GM23338 (cell line): ENCODE measurements at places on chromosomes 3 and 15.

DNA sequence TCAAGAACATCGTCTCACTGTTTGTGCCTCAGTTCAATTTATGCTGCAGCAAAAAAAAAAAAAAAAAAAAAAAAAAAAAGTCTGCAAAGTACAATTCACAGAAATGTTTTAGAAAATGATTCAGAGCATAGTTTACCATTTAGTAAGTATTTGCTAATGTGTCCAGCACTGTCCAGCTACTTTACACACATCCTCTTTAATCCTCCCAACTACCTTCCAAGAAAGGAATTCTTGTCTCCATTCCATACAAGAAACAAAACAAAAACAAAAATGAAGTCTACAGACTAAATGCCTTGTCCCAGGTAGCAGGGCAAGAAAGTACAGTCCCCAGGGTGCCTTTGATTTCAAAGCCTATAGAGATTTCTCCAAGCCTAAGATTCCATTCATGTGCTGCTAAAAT is 38.9 kb upstream of the SNTN start:
- DNase-seq = no peak

DNA sequence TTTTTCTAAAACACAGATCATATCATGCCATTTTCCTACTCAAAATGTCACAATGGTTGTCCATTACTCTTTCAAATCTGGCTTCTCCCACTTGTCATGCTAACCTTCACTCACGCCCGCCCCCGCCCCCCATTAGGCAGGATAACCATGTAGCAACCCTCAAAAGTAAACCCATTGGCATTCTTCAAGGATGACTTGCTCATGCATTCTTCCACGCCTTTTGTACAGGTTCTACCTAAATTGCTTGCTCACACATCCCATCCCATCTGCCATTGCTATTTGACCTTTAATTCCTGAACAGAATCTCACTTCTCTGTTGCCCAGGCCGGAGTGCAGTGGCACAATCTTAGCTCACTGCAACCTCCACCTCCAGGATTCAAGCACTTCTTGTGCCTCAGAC is 389.3 kb downstream of the MCTP2 start:
- DNase-seq = no peak

DNA sequence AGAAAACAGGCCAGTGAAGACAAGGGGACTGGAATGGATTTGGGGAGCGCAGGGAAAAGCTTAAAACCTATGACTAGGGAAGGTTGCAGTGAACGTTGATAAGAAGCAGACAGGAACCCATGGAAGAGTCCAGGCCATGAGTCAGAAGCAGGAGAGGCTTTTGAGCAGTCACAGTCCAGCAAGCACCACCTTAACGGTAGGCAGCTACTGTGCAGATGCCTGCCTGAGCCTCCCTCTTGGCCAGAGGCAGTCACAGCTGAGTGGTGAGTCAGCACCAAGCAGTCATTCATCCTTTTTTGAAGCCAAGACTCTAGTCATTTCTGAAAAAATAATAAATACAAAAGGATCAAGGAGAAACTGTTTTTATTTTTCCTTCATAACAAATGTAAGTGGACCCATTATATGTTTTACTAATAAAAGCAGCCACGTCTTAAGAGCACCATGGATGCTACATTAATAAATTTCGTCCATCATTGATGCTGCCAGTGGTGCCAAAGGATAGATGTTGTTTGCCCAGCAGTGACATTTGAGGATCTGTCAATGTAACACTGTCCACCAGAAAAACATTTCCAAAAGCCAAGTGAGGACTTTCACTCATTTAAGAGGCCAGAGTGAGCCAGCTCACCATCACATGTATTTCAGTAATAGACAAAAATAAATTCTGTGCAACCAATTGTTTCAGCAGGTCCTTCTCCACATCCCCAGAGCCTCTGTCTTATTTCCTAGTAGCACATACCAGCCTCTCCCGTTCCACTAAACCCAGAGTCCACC is 42.1 kb upstream of the ACTC1 start:
- DNase-seq = no peak

DNA sequence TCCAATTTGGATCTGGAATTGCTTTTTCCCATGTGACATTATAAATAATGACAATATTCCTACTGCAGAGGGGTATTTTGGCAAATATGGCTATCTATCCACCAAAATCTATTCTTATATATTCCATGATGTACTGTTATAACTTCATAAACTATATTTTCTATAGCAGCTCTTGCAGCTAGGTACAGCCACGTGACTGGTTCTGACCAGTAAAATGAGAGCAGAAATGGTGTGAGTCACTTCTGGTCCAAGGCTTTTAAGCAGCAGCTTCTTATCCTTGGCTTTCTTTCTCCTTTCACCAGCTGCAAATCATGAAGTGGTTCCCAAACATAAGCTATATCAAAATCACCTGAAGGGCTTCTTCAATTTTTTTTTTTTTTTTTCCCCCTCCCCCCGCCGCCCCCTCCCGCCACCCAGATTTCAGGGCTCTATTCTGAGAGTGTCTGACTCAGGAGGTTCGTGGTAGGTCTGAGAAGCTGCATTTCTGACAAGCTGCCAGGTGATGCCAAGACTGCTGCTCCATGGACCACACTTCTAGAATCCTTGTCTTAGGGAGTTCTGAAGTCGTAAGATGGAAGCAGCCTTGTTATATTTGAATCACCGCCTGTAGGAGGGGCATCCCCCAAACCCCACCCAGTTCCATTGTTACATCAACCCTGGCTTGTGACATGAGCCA is 357.5 kb downstream of the CHST2 start:
- peak; percentile 15 for DNase-seq

GRCh38 chr15:66786222-66786621 is 84.2 kb downstream of the SMAD6 start:
- DNase-seq = no peak

DNA sequence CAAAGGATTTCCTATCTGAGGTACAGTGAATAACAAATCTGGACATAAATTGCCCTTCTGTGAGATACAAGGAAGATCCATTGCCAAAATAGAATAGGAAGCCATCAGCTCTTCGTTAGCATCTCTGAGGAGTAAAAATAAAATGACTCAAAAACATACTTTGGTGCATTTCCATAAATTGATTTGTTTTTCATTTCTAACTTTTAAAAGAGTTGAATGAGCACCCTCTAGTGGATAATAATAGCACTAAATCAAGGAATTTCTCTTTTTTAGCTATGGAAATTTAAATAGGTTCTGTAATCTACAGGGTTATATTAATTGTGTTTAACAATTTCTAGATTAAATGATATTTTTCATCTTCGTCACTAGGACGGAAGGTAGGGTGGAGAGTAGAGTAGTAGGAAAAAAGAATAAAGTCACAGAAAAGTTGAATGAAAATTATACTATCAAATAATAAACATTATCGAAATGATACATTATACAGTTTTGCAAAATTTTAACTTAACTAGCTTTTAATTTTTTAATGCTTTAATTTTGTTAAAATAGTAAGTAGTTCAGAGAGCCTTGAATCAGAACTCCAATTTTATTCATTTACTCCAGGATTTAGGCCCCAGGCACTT is 6.4 kb downstream of the NSUN3 start:
- DNase-seq = peak; percentile 42

GRCh38 chr3:177361081-177361938 is 164.0 kb upstream of the TBL1XR1 start:
- DNase-seq = no peak

GRCh38 chr3:55467099-55467498 is 20.0 kb downstream of the WNT5A start:
- DNase-seq = no peak

DNA sequence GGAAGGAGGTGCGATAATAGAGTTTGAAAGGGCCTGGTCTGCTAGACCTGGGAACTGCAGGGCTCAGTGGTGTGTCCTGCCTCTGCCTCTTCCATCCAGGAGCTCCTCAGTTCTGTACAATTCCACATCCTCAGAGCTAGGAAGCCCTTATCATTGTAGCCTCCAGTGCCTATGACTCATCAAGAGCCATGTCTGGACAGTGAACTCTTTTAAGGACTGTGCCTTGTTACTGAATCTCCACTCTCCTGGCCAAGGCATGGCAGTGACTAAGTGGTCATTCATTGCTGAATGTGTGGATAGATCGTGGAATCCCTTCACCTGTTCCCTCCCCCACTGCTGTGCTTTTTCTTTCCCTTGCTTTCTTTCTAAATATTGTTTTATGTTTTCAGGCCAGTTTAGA is 2.9 kb downstream of the TIMP4 start:
- DNase-seq = no peak

DNA sequence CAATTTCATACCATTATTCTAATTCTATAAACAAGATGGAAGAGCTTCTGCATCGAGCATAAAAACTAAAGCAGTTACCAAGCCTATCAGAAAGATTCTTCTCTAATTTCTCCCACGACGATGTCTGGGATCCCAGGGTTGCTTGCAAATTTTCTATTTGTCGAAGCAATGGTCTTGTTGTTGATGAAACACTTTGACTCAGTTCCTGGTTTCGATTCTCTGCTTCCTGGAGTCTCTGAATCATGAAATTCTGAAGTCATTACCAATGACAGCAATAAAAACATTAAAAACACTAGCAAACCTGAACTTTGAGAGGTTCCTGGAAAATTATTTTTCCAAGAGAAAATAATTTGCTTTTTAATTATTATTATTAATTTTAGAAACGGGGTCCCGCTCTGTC is 18.7 kb downstream of the TMF1 start:
- no peak for DNase-seq

DNA sequence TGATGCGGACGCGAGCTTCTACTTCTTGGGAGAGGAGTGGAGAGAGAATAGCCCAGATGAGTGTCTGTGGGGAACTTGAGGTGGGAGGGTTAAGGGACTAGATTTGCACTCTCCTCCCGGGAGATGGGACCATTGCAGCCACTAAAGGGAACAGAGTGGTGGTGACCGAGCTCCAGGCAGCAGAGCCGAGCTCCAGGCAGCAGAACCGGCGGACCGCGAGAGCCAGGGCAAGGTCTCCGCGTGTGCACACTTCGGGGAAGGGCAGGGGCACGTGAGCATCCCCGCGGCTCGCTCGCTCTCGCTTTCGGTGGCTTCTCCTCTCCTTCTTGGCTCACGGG is 1.1 kb downstream of the IGDCC3 start:
- peak; percentile 63 for DNase-seq

DNA sequence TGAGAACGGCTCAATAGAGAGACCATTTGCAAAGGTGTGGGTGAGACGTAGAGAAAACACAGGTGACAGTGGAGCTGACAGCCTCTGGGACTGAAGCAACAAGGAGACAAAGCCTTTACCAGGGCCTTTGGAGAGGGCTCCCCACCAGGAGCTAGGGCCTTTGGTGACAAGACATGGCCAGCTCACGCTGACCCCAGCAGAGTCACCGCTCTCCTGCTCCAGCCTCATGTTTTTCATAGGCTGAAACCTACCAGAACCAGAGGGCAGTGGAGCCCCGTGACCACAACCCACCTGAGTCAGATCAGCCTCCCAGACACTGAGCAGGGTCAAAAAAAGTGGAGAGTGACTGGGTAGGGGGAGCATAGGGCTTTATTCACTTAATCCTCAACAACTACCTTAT is 214.7 kb downstream of the SHQ1 start:
- DNase-seq = no peak

- DNase-seq = peak; percentile 81
Measured at GRCh38 chr3:29693863-29694262, 413.0 kb downstream of the RBMS3 start.

- no peak for DNase-seq
Measured at GRCh38 chr15:69798481-69799250, 299.1 kb downstream of the TLE3 start.

GRCh38 chr15:39407116-39407515 is 173.8 kb upstream of the THBS1 start:
- no peak for DNase-seq

GRCh38 chr15:92624401-92624991 is 31.1 kb downstream of the FAM174B start:
- no peak for DNase-seq

- peak; percentile 82 for DNase-seq
Measured at GRCh38 chr15:82040862-82041261, 5.0 kb downstream of the MEX3B start.

GRCh38 chr3:123781571-123782275 is 102.4 kb downstream of the MYLK start:
- DNase-seq = no peak

DNA sequence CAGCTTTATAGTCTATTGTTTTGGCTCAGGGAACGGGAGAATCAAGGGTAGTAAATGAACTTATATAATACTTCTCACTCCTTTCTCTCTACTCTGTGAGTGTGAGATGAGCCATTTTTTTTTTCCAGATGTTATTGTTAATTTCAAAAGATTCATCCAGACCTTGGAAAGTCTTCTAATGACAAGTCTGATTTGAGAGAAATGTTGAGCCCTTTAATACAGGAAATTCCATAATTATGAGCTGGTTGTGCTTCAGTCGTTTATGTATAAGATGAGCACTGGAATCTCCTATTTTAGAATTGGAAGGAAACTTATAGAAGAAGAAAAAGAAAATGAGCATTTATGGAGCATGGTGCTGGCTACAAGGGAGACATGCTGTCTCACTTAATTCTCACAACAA is 92.0 kb downstream of the FBN1 start:
- no peak for DNase-seq

DNA sequence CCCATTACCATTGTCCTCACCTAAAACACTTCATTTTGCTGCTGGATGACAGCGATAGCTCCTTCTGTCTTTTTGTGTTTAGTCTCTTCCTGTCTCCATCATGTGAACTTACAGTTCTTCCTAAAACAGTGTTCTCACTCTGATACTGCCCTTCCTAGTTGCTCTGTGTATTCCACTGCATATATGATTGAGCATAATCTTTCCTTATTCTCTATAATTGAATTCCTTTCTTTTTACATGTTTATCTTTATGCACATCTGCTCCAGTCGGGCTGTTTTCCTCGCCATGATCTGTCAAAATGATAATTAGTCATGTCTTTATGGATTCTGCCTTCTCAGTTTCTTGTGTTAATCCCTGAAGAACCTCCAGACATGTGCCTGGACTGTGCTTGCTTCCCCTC is 405.1 kb upstream of the SEMA6D start:
- no peak for DNase-seq

DNA sequence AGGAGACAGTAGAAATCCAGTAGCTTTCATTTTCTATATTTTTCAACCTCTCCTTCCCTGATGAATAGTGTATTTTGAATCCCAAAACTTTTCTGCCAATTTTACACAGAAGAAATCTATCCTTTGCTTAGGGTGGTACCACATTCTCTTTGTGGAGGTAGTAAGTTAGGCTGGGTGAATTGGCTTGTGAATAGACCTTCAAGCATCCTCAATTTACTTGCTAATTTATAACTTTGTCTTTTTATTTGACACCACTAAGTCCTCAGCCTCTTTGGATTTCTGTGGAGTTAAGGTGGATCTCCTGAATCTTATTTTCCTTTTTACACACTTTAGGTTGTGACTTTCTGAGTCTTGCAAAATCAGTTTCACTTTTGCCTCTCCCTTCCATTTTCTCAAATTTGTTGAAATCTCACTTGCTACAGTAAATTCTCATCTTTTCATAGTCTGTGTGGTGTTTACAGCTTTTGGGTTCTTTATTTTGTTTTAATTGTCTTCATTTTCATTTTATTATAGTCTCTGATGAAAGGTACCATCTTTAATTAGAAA is 5.7 kb upstream of the PLSCR1 start:
- DNase-seq = no peak

GRCh38 chr3:128195369-128195768 is 42.1 kb downstream of the EEFSEC start:
- no peak for DNase-seq

DNA sequence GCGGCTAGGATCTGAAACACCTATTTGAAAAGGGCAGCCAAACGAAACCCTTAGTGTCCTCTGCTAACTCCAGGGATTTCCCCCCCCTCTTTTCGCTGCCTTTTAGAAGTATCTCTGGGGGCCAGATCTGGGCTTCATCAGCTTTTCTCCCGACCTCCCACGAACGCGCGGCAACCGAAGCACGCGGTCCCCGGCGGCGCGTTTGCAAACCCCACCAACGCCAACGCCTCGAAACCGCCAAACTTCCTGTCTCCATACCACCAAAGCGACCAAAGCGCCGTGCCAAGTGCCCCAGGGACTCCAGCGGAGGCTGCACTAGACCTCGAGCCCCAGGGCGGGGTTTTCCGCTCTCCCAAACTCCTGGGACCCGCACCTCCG is 155.8 kb upstream of the FRMD4B start:
- DNase-seq = peak; percentile 66
